NCI-H187 (cell line): ENCODE measurements at places on chromosomes 16 and 17.

GRCh38 chr17:59627274-59627673 lies 7.6 kb downstream of the CLTC start:
- DNase-seq = no peak

GRCh38 chr17:3935825-3936355 lies 19.6 kb upstream of the P2RX1 start:
- DNase-seq = no peak

GRCh38 chr16:56615353-56615752 lies 7.0 kb downstream of the MT2A start:
- no peak for DNase-seq

DNA sequence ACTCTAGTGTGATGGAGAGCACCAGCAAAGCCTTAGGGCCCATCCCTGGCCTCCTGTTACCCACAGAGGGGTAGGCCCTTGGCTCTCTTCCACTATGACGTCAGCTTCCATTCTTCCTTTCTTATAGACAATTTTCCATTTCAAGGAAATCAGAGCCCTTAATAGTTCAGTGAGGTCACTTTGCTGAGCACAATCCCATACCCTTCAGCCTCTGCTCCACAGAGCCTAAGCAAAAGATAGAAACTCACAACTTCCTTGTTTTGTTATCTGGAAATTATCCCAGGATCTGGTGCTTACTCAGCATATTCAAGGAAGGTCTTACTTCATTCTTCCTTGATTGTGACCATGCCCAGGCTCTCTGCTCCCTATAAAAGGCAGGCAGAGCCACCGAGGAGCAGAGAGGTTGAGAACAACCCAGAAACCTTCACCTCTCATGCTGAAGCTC lies at the start of gene CCL8:
CCL8 (plus strand) TSS at position 397 of the 445 bp plus-strand sequence. CDS start 67 bp downstream, outside the sequence.
- DNase-seq = no peak

DNA sequence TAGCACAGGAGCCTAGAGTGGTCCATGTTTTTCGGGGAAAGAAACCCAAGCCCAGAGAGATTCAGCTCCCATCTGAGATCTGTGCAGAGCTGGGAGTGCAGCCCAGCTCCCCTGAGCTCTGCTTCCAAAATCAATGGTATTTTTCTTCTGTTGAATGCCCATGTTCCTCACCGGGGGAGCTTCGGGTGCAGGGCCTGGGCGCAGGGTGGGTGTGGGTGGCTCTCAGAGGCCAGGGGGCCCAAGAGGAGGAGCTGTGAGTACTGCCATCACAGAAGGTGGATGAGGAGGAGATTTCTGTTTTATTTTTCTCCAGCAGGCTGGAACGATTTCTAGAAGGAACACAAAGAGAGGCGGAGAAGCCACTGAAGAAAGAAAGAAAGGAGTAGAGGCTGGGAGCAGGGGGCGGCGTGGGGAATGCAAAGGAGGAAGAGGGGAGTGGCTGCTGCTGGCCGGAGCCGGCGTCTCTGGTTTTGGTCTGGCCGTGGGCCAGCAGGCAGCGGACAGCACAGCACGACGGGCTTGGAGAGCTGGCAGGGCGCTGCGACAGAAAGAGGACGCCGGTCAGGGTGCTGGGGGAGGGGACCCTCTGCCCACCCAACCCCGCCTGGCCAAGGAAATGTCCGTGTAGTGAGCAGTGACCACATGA lies 76.2 kb upstream of the KSR1 start:
- no peak for DNase-seq

DNA sequence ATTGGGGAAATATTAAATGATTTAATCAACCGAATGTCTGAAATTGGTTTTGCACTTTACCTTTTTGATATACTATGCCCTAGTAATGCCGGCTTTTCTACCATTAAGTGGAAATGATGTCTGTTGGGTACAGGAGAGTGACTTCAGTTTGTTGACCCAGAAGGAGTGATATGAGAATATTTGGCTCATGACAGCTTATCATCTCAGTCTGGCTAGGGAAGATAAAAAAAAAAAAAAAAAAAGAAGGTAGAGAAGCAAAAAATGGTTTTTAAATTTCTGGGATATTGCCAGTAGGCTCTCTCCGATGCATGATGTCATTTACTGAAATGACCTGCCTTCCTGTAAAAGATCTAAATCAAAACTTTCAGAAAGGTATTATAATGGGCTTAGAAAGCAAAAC lies 69.0 kb downstream of the CNTNAP4 start:
- DNase-seq = no peak

GRCh38 chr16:88812513-88813268 lies 963 bp upstream of the APRT start:
- no peak for DNase-seq

DNA sequence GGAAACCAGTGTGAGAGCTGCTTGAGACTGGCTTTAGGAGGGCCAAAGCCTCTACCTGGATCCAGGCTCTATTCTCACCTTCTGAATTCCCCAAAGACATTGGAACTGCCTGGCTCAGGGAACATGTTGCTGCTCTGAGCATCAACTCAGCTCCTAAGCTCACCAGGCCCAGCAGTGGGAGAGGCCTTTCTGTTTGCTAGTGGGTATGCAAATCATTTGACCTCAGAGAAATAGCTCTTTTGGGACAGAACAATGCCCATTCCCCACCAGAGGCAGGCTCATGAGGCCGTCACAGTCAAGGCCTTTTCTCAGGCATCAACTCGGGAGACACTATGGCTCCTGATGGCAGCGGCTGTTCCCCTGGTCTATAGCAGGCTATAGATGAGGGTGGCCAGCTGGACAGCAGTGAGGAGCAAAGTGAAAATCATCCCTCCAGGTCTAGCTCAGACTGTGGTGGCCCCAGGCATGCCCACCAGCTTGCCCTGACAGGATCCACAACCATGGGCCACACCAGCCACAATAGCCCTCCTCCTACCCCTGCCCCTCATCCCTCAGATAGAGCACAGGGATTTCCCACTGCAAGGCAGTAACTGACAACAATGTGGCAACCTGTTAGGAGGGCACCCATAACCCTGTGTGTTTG lies 30.4 kb upstream of the GFOD2 start:
- DNase-seq = no peak
